ENCODE measurements at places on chromosomes 13 and 19.
A peak's percentile ranks its signal among the peaks of the same experiment; 100 is the strongest.

GRCh38 chr13:19927117-19927748 lies 31.3 kb upstream of the ZMYM2 start:
- DNase-seq = no peak

DNA sequence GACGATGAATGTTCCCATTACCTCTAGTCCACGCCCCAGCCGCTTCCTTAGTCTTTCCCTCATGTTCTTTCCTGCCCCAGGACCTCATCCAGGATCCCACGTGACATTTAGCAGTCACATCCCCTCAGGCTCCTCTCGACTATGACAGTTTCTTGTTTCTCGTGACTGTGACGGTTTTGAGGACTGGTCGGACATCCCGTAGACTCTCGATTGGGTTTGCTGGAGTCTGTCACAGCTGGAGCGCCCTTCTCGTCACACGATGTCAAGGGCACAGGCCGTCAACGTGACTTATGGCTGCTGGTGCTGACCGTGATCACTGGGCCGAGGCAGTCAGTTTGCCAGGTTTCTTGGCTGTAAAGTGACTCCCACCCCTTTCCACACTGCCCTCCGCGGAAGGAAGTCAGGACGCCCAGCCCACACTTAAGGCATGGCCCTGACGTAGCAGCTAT lies 22.8 kb downstream of the ELAVL1 start:
- no peak for DNase-seq

- peak; percentile 32 for DNase-seq
Measured at GRCh38 chr13:40401911-40402776, 264.3 kb downstream of the FOXO1 start.

GRCh38 chr19:7366701-7367420 lies 18.1 kb downstream of the ARHGEF18 start:
- no peak for DNase-seq

DNA sequence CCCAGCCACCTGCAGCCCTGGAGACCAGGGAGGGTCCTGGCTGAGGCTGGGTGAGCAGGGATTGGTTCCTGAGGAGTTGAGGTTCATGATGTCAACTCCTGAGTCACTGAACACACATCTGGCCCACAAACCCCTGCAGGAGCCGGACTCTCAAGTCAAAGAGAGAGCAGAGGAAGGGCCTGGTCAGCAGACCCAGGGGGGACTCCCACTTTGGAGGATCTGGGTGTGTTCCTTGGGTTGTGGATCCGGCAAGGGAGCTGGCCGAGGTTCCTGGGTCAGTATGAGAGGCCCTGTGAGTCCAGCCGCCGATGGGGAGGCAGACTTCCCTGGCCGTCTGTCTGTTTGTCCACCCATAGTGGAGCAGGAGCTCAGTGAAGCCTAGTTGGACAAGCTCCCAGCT lies 4.0 kb downstream of the SLC7A10 start:
- DNase-seq = no peak

- DNase-seq = no peak
Measured at GRCh38 chr13:75705395-75705794, 69.3 kb downstream of the LMO7 start.

GRCh38 chr13:26494571-26495195 lies 62.8 kb upstream of the WASF3 start:
- no peak for DNase-seq

GRCh38 chr19:289651-290371 lies 1.4 kb downstream of the PLPP2 start:
- no peak for DNase-seq

GRCh38 chr19:33640773-33641172 lies 19.0 kb downstream of the CHST8 start:
- no peak for DNase-seq

GRCh38 chr13:109884462-109884861 lies 98.1 kb upstream of the IRS2 start:
- no peak for DNase-seq

- no peak for DNase-seq
Measured at GRCh38 chr13:49652355-49653305, 24.3 kb downstream of the ARL11 start.

DNA sequence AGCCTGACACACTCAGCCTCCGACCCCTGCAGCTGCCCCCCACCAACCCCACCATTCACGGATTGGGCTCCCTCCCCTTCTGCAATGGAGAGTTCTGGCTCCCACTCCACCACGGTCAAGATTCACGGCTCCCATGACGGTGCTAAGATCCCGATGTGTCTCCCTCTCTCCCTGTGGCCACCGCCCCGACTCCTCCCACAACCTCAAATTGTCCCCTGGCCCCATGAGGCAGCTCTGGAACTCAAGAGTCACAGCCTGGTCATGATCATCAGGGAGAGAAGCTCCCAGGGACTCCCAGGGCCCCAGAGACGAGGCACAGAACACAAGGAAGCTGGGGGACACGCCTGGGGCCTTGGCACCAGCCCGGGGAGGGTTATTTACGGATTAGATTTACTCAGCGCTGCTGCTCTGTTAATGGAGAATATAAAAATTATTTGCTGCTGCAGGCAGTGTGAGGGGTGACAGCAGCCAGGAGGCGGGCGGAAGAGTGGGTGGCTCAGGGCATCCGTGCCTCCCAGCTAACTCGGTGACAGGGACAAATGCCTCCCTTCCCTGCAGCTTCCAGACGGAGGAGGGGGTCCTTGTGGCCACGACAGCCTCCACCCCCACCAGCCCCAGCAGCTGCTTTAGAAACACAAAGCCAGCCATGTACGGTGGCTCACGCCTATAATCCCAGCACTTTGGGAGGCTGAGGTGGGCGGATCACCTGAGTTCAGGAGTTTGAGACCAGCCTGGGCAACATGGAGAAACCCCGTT lies 184.2 kb downstream of the PTPRS start:
- no peak for DNase-seq

GRCh38 chr13:39385621-39386231 lies 217.3 kb downstream of the LHFPL6 start:
- peak; percentile 3 for DNase-seq

DNA sequence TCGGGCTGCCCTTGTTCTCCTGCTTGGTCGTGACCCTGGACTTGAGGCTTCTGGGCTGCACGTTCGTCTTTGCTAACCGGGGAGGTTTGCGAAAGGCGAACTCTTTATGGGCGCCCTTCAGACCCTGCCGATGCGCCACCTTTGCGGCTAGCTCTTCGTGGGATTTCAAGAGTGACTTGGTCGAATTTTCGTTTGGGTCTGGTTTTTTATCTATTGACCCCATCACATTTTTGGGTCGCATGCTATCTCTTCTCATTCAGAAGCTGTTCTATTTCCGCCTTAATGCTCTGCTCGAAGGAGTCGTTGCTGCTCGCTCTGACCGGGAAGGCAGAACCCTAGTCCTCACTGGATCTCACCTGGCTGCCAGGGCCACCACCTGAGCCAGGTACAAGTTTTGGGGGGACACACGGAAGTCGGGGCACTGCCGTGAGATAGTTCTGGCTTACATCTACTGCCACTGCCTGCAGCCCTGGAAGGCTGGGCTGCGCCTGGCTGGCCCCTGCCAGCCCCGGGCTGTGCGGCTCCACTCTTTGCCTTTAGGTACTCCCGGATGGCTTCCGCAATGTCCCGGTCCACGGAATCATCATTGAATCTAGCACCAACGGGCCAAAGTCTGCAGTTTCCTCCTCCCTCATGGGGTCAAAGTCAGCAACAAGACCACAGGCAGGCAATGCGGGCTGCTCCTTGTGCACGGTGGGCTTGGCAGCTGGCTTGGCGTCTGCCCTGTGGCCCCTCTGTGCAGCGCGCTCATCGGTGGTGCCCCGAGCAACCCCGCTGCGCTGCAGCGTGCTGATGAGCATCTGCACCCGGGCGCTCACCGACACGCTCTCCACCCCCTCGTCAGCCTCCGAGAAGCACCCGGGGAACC lies 16.2 kb downstream of the RB1 start:
- no peak for DNase-seq

GRCh38 chr13:26534036-26534726 lies 23.3 kb upstream of the WASF3 start:
- no peak for DNase-seq

- DNase-seq = peak; percentile 76
Measured at GRCh38 chr19:19900729-19901444, at the start of gene ZNF93. Gene ZNF93, plus strand, starts transcription at chr19:19900946. Its CDS starts 143 bp downstream, at chr19:19901089.

- no peak for DNase-seq
Measured at GRCh38 chr13:40999416-40999815, 19.7 kb downstream of the ELF1 start.

DNA sequence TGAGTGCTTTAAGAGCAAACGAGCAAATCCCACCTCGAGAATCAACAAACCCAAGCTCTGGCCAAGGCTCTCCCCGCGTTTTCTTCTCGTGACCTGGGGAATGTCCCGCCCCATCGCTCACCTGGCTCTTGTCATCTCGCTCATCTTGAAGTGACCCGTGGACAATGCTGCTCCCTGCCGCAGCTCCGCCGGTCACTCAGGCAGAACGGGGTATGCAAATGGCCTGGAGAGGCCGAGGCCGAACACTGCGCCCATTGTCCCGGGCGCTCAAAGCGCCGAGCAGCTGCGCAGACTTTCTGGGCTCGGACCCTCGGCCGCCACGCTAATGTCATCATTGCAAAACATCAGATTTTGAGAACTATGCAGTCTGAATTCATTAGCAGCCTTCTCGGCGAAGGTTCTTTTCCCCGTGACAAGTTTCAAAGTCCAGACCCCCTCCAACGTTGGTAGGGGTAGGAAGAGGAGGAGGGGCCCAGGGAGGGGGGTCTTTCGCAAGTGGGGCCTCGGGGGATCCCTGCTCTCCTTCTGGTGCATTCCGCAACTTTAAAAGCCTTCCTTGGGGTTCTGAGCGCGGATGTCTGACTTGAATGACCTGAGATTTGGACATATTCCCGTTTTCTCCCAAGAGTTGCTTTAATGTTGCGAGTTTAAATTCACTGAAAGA lies 39.7 kb downstream of the SOX1 start:
- DNase-seq = peak; percentile 29

DNA sequence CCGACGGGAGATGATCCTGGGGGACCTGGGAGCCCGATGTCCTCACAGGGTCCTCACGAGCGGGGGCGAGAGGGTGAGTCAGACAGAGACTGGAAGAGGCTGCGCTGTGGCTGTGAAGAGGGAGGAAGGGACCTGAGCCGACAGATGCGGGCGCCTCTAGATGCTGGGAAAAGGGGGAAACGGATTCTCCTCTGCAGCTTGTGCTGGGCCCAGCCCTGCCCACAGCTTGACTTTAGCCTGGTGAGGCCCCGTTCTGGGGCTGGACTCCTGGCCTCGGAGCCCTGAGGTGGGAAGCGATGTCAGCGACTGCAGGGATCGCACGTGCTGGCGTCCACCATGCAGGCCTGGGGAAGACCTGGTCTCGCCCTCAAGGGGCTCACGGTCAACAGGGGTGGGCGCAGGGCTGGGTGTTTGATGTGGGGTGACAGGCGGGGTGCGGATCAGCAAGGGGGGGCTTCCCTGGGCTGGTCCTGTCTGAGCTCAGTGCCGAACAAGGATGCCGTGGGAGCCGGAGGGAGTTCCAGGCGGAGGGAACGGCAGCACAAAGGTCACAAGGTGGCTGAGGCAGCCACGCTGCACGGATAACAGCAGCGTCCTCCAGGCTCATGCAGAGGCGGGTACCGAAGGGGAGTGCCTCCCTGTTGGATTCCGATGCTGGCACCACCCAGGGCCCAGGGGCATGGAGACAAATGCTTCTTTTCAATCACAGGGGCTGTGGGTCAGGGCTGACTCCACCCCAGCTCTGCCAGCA lies 31.8 kb downstream of the PIP5K1C start:
- no peak for DNase-seq

DNA sequence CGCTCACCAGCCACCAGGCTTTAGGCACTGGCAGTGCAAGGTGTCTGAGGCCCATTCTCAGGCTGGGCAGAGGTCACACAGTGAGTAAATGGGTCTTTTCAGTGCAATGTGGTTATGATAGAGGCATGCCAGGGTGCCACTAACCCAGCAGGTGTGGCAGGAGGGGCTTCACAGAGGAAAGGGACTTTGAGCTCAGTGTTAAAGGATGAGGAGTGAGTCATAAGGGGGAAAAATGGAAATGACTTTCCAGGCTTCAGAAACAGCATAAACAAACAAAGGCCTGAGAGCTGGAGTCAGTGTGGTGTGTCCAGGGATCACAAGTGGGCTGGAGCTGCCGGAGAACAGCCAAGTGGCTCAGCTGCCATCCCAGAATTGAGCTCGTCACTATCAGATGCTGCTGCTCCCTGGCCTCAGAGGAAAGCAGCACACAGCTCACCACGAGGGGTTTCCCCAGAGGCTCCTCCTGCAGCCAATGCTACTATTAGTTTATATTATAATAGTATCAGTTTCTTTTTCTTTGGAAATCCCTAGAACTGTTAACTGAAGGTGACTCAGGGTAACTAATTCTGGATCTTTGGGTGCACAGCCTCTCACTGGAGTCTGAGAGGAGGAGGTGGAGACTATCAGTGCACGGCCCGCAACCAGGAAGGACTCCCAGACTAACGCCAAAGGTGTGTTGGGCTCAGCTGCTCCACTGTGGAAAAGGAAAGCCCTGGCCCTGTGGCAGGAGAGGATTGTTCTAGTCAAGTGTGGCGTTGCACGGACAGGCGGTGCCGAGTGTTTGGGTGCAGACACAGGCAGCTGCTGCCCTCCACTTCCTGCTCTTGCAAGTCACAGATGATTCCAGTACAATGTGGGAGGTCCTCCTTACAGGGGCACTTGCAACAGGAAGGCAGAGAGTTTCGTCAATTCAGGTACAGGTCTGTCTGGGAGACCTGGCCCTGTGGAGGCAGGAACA lies 39.5 kb downstream of the DHRS12 start:
- DNase-seq = peak; percentile 19

- DNase-seq = no peak
Measured at GRCh38 chr19:31470229-31470939, 121.1 kb upstream of the TSHZ3 start.

GRCh38 chr13:46207828-46208227 lies 3.9 kb upstream of the LRRC63 start:
- no peak for DNase-seq

GRCh38 chr13:41182231-41182630 lies 12.1 kb downstream of the KBTBD7 start:
- no peak for DNase-seq

- DNase-seq = no peak
Measured at GRCh38 chr13:51122868-51123566, 11.9 kb upstream of the C13orf42 start.

DNA sequence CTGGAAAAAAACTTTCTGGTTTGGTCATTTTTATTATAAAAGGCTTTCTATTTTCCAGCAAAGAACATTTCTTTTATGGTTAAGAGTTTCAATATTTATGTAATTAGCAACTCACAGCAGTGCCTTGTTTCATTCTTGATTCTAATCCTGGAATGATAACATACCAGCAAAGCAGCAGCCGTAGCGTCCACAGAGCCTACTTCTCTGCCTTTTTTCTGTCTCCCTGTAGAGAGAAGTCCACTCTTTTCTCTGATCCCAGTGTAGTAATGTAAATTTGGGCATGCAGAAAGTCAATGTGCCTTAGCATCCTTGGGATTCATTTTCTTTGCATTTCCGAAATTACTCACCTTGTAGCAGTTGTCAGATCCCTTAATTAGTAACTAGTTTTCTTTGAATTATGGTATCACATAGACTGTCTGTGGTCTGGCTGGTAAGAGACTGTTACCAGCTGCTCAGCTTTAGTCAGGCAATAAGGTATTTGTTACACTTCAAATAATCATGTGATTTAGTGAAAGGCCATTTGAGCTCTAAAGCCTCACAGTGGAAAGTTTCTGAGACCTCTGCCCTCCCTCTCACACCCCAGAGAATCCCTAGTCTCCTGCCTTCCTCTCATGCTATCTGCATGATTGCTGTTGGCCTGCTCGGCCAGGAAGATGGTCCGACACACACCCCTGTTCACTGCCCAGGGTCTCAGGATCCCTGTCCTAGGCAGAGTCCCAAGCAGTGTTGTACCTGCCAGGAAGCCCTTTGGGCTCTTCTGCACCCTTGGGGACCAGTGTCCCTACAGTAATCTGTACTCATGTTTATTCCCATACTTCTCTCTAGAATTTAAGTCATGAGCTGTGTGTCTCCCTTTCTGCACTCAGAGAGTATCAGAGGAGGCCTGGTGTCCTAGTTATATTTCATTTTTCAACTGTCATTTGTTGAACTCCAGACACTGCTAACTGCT lies 86.3 kb downstream of the LRCH1 start:
- no peak for DNase-seq
